ENCODE measurements at places on chromosomes 2 and 18.

GRCh38 chr18:1604751-1605150, 700.1 kb downstream of the ADCYAP1 start:
- DNase-seq, result no peak
- H3K27me3 ChIP-seq, result no peaks in the 10 kb centered on the region
- no peak overlapping the region for H3K4me3 ChIP-seq
- no peaks in the 10 kb centered on the region for H3K4me1 ChIP-seq

GRCh38 chr18:58536534-58537271, 92.2 kb downstream of the ALPK2 start:
- H3K27ac ChIP-seq, result no peak overlapping the region
- DNase-seq, result no peak
- H3K4me3 ChIP-seq, result no peak overlapping the region
- H3K4me1 ChIP-seq, result peaks cover 6% of the 10 kb centered on the region
- H3K27me3 ChIP-seq, result no peaks in the 10 kb centered on the region
- no peaks in the 10 kb centered on the region for H3K36me3 ChIP-seq

- no peak overlapping the region for H3K27ac ChIP-seq
- DNase-seq, result no peak
- no peak overlapping the region for H3K4me3 ChIP-seq
- H3K36me3 ChIP-seq, result no peaks in the 10 kb centered on the region
Observed at GRCh38 chr2:9539531-9539930, 16.1 kb downstream of the ADAM17 start.

- no peaks in the 10 kb centered on the region for H3K27me3 ChIP-seq
- no peak for DNase-seq
- H3K27ac ChIP-seq, result no peak overlapping the region
- H3K36me3 ChIP-seq, result no peaks in the 10 kb centered on the region
- H3K4me3 ChIP-seq, result no peak overlapping the region
- H3K4me1 ChIP-seq, result no peaks in the 10 kb centered on the region
Observed at GRCh38 chr2:148990968-148991367, 47.5 kb upstream of the LYPD6B start.

- H3K4me3 ChIP-seq, result no peak overlapping the region
- no peak for DNase-seq
- H3K27ac ChIP-seq, result no peak overlapping the region
- no peaks in the 10 kb centered on the region for H3K4me1 ChIP-seq
Observed at GRCh38 chr2:12934146-12934756, 217.5 kb downstream of the TRIB2 start.

- no peak overlapping the region for H3K4me3 ChIP-seq
- H3K4me1 ChIP-seq, result no peaks in the 10 kb centered on the region
- no peak overlapping the region for H3K27ac ChIP-seq
- DNase-seq, result no peak
- no peaks in the 10 kb centered on the region for H3K27me3 ChIP-seq
Observed at GRCh38 chr18:62164855-62165487, 21.9 kb downstream of the PIGN start.

DNA sequence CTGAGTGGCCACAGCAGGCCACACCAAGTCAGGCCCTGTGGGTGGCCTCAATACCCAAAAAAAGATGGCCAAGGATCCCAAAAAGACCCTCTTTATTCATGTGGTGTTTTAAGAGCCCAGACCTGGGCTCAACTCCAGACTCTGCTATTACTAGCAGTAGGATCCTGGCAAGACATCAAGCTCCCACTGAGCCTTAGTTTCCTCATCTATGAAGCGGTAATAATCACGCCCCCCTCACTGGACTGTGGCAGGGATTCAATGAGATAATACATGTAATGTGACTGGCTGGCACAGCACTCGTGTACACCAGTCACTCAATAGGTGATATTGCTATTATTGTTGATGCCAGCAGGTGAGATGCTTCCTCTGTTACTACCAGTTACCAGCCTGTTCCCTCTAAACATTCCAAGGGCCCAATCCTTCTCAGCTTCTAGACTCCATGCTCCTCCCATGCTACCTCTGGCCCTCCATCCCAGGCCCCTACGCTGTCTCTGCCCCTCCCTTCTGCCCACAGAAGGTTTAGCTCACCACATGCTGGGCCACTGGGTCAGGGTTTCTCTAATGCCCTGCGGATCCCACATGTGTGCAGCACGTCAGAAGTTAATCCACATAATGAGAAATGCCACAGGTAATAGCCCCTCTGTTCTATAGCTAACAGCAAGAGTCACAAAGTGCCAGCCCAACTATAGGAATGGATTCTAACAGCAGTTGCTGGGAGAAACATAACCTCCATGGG, 51.2 kb downstream of the SLC4A5 start:
- no peaks in the 10 kb centered on the region for H3K4me1 ChIP-seq
- no peak for DNase-seq
- H3K27ac ChIP-seq, result no peak overlapping the region
- H3K36me3 ChIP-seq, result no peaks in the 10 kb centered on the region
- no peak overlapping the region for H3K4me3 ChIP-seq
- H3K27me3 ChIP-seq, result no peaks in the 10 kb centered on the region

DNA sequence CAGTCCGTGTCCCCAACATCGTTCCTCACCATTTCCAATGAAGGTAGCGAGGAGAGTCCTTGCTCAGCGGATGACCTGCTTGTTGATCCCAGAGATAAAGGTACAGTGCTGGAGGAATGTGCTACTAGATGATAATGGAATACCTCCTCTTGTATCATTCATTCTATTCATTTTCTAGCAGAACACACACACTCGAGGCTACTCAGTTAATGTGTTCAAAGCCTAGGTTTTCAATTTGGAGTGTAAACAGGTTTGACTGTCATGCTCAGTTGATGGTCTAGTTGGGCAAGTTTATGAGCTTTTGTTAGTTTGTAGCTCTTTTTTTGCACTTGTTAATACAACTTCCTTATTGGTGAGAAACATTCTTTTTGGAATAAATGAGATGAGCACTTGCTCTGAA, 114.2 kb downstream of the ICA1L start:
- no peaks in the 10 kb centered on the region for H3K27me3 ChIP-seq
- H3K27ac ChIP-seq, result no peak overlapping the region
- H3K4me3 ChIP-seq, result no peak overlapping the region
- no peak for DNase-seq
- no peaks in the 10 kb centered on the region for H3K36me3 ChIP-seq
- no peaks in the 10 kb centered on the region for H3K4me1 ChIP-seq

DNA sequence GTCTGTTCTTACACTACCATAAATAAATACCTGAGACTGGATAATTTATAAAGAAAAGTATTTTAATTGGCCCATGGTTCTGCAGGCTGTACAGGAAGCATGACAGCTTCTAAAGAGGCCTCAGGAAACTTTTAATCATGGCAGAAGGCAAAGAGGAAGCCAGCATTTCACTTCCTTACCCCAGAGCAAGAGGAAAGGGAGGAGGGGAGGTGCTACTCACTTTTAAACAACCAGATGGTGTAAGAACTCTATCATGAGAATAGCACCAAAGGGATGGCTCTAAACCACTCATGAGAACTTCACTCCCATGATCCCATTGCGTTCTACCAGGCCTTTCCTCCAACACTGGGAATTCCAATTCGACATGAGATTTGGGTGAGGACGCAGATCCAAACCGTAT, 344.4 kb upstream of the SLC39A10 start:
- H3K27ac ChIP-seq, result no peak overlapping the region
- H3K36me3 ChIP-seq, result no peaks in the 10 kb centered on the region
- no peaks in the 10 kb centered on the region for H3K27me3 ChIP-seq
- no peak for DNase-seq

DNA sequence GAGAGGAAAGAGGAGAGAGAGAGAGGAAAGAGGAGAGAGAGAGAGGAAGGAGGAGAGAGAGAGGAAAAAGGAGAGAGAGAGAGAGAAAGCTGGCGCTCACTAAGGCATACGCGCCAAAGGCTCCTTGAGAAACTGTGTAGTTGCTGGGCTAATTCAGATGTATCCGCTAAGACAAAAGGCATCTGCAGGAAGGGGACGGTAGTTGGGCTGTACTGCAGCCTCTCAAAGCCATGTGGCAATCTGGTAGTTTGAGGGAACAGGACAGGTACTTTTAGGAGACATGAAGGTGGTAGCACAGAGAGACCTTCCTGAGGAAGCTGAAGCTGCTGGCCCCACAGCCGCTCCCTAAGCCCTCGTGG, 31.6 kb downstream of the THNSL2 start:
- no peak for DNase-seq
- H3K4me3 ChIP-seq, result no peak overlapping the region
- H3K27ac ChIP-seq, result no peak overlapping the region
- no peaks in the 10 kb centered on the region for H3K4me1 ChIP-seq

DNA sequence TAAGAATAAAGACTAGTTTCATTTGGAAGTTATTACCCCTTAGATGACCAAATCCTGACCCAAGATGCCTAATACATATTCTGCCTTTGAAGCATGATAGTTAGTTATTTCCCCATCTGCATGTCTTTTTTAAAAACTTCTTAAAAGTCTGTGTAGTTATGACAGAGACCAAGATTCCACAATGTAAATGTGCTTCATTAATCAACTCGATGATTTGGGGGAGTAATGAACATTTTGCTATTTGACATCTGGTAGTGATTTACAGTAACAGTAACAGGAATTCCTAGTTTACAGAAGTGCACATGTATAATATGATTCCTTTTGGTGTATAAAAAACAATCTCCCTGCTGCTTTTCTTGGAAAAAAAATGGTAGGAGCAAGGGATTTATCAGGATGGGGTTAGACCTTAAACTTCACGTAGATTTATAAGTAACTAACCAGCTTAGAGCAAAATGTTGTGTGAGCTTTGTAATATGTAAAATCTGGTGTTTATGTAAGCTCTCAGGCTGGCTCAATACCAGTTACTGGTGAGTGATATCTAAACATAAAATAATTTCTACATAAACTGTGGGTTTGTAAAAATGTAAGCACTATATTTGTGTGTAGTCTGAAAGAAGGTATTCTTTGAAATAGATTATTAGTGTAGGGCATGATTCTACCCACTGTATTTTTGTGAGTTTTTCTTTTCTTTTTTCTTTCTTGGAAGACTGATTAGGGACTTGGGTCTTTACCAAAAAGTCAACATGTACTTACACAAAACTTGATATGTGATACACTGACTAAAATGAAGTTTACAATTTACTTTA, 641.6 kb downstream of the EPHA4 start:
- no peak overlapping the region for H3K27ac ChIP-seq
- no peak overlapping the region for H3K4me3 ChIP-seq
- H3K36me3 ChIP-seq, result no peaks in the 10 kb centered on the region
- no peaks in the 10 kb centered on the region for H3K27me3 ChIP-seq
- H3K4me1 ChIP-seq, result no peaks in the 10 kb centered on the region

- no peaks in the 10 kb centered on the region for H3K27me3 ChIP-seq
- H3K36me3 ChIP-seq, result no peaks in the 10 kb centered on the region
- no peak overlapping the region for H3K4me3 ChIP-seq
- DNase-seq, result no peak
- H3K27ac ChIP-seq, result no peak overlapping the region
Observed at GRCh38 chr2:207363761-207364290, 165.9 kb upstream of the CREB1 start.

- H3K4me1 ChIP-seq, result no peaks in the 10 kb centered on the region
- no peaks in the 10 kb centered on the region for H3K27me3 ChIP-seq
- H3K4me3 ChIP-seq, result no peak overlapping the region
- no peak for DNase-seq
- no peaks in the 10 kb centered on the region for H3K36me3 ChIP-seq
Observed at GRCh38 chr18:67301592-67301991, 214.9 kb downstream of the DSEL start.

DNA sequence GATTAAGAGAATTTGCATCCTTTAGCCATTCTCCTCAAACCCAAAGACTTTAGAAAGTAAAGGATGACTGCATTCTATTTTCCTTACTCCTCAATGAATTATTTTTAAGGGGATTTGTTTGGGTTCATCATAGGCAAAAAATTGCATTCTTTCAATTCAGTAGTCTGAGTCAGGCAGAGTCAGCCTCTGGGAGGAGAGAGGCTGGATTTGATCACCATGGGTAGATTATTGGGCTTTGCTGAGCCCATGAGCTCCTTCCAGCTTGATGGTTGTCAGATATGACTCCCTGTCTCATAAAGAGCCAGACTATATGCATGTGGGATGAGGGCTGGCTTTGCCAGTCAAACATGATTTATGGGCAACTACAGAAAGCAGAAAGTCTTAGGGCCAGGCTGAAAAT, 101.2 kb downstream of the KCNS3 start:
- H3K27me3 ChIP-seq, result no peaks in the 10 kb centered on the region
- H3K36me3 ChIP-seq, result no peaks in the 10 kb centered on the region
- no peaks in the 10 kb centered on the region for H3K4me1 ChIP-seq
- no peak overlapping the region for H3K4me3 ChIP-seq
- DNase-seq, result no peak

- H3K36me3 ChIP-seq, result no peaks in the 10 kb centered on the region
- no peak for DNase-seq
- no peaks in the 10 kb centered on the region for H3K27me3 ChIP-seq
- no peaks in the 10 kb centered on the region for H3K4me1 ChIP-seq
- H3K27ac ChIP-seq, result no peak overlapping the region
Observed at GRCh38 chr2:43402002-43402401, 175.6 kb upstream of the ZFP36L2 start.

DNA sequence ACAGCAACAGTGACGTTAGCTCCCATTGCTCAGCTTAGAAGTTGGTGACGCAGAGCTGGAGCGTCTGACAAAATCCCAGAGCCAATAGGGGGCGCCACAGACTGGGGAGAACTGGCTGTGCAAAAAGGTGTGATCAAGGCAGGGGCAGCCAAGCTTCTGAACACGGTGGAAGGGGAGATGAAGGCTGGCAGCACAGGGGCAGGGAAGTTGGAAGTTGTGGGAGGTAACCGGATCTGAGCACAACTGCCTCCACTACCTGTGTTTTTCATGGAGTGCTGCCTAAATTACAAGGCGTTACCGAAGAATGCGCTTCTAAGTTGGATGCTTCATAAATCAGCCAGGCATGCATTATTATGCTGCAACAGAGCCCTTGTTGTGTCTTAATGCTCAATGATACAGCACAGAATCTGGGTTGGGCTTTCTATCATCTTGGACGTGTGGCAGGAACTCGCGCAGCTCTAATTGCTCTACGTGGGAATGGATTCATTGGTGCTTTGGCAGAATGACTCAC, 370.0 kb downstream of the SLC4A3 start:
- H3K27me3 ChIP-seq, result no peaks in the 10 kb centered on the region
- DNase-seq, result peak; percentile 23
- H3K36me3 ChIP-seq, result no peaks in the 10 kb centered on the region
- no peaks in the 10 kb centered on the region for H3K4me1 ChIP-seq

DNA sequence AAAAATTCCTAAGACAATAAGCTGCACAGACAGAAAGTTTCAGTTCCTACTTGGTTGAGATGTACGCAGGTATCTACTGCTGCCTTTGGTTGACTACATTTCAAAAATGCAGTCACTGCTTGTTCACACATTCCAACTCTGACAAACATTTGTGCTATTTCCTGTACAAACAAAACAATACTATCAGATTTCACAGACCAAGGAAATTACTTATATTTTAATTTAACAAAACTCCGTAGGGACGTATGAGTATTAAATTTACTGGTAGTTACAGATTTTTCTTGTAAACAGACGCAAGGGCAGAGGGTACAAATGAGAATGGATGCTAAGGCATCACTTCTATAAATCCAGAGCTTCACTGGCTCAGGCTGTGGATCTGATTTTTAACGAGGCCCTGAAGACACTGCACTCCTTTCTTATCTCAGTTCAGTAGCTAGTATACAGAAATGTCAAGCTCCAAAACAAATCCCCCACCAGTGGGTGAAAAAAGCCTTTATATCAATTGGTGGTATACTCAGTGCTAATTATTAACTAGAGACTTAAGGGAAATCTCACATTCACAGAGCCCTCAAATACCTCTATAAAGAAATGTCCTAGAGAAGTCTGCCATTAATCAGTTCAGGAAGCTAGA, 31.7 kb upstream of the TTC32 start:
- no peak overlapping the region for H3K27ac ChIP-seq
- H3K4me1 ChIP-seq, result no peaks in the 10 kb centered on the region
- H3K27me3 ChIP-seq, result no peaks in the 10 kb centered on the region
- no peak for DNase-seq
- no peak overlapping the region for H3K4me3 ChIP-seq

- no peak overlapping the region for H3K27ac ChIP-seq
- DNase-seq, result no peak
- H3K4me3 ChIP-seq, result no peak overlapping the region
- H3K27me3 ChIP-seq, result no peaks in the 10 kb centered on the region
- no peaks in the 10 kb centered on the region for H3K4me1 ChIP-seq
Observed at GRCh38 chr2:7191932-7192331, 274.7 kb downstream of the RNF144A start.

Data from colonic mucosa (tissue), 4 donors.